Renal cortex interstitium (tissue), 15 donors: ENCODE measurements at places on chromosomes 11 and 22. TPM values are rescaled to one million over a fixed set of nuclear protein-coding genes. Genes with fewer than 3 reads are reported as not detected.

DNA sequence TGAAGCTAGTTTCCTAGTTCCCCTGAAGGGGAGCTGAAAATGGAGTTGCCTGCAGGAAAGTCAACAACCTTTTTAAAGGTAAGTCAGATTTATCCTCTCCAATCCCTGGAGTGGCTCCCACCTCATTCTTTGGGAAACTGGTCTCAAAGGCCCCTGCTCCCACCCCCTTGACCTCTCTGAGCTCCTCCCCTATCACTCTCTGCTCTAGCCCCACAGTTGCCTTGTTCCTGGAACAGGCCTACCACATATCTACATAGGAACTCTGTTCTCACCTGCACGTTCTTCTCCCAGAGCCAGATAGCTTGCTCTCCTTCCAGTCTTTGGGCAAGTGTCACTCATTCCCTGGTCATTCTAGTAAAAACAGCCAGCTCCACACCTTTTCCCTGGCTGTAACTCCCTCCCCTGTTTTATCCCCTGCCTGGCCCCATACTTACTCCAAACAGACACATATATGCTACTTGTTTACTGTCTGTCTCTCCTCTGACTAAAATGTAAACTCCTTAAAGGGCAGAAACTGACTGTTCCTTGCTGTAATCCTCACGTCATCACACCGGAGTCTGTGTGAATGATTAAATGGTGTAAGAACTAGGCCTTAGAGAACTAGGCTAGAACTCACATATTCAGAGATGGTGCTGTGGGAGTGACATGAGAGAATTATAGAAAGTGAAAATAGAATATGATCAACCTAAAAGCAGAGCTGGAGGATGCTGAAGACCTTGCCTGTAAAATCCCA is 53.3 kb downstream of the TCF20 start:
- DNase-seq = no peak

The MRGPRX3 gene
- polyA plus RNA-seq = not detected

DNA sequence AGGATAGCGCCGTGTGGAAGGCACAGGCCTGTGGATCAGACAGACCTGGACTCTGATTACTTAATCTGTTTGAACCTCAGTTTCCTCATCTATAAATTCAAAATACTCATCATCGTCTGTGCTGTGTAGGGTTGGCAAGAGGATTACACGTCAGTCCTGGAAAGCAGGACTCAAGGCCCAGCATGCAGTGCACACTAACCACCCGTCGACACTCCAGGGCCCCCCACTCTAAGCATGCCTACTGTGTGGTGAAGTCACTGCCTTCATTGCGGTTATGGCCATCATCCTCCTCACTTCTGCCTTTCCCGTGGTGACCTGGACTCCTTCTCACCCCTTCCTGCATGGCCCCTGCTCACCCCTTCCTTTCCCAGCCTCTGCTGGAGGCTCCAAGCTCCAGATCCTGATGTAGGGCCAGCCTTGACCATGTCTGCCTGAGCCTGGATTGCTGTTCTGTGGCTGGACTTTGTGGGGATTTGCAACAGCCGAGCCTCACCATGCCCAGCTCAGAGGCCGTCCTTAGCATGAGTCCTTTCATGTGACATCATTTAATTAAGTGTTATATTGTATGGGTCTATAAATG is 1158.0 kb downstream of the TBC1D22A start:
- no peak for DNase-seq

The LINC01488 gene
- 0.08 TPM for polyA plus RNA-seq

DNA sequence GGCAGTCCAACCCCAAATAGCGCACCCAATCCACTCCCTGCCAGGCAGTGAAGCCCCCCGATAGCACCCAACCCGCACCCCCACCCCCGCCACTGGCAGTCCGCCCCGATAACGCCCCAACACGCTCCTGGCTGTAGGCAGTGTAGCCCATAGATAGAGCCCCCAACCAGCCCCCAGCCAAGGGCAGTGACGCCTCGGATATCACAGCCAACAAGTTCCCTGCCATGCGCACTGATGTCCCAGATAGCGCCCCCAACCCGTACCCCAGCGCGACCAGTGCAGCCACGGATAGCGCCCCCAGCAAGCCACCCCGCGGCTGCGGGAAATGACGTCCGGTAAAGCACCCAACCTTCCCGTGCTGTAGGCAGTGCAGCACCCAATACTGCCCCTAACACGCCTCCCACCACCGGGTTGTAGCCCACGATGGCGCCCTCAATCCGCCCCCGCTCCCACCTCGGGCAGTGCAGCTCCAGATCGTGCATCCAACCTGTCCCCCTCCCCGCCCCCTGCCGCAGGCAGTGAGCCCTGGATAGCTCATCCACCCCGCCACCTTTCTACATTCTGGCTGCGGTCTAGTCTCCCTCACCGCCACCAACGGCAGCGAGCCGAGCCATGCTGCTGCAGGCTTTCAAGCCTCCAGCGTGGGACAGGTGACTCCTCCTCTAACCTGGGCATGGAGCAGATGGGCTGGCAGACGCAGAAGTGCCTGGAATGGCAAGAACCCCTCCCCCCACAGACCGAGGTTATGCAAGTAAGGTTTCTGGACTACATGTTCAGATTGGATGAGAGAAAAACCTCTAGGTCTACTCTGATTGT is 625 bp downstream of the RFPL2 start:
- no peak for DNase-seq

The CAPN5 gene
- 26.7 TPM for polyA plus RNA-seq

GRCh38 chr11:73157101-73158010 is 15.2 kb upstream of the FCHSD2 start:
- no peak for DNase-seq

DNA sequence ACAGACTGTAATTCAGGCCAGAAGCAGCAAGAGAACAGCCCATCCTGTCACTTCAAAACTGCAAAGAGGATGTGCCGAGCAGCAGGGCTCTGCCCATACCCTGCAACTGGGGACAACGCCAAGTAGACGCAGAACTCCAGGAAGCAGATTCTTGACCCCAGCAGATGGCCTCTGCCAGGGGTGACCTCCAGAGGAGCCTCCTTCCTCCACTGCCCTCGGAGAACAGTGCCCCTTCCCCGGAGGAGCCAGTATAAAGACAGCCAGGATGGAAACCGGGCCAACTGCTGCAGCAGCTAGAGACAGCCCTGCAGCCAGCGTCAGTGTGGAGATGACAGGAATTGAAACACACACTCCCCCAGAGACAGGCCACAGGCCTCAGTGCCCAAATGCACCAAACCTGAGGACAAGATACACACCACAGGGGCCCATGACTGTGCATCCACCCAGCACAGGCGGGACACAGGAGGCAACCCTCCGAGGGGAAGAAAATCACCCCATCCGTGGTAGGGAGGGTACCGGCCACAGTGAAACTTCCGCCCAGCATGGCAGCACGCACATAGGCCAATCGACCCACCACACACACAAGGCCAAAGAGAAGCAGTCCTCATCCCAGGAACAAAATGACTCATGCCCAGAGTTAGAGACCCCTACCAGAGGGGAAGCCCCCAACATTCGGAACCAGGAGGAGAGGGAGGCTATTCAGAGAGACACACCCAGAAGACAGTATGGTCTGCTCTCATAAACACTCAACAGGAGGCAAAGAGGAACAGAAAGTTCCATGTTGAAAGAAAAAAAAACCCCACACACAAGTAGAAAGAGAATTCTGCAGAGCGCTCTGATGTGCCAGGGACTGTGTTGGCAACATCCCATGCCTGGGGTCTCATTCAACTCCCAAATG is 5.6 kb downstream of the AHNAK start:
- no peak for DNase-seq
